ENCODE measurements at places on chromosomes 11 and 22.

DNA sequence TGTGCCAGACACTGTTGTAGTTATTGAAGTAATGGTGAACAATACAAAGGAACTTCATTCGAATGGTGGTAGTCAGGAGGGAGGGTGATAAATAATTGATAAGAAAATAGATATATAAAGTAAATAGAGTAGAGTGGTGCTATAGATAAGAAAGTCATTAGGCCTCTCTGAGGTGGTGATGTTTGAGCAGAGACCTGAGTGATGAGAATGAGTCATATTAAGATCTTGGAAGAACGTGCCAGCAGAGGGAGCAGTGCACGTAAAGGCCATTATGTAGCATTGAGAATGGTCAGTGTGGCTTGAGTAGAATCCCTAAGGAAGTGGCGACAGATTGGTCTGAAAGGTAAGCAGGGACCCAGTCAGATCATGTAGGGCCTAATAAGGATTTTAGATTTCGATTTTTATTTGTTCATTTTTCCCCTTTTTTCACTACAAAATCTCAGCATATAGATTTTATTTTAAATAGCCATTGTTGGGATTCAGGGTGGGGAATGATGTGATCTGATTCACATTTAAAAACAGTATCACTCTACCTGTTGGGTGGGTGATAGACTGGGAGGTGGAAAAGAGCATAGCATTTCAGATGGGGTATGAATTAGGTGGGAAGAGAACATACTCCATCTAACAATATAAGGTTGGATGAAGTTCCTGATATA lies 44.7 kb downstream of the CCDC90B start:
- peak; percentile 39 for DNase-seq

DNA sequence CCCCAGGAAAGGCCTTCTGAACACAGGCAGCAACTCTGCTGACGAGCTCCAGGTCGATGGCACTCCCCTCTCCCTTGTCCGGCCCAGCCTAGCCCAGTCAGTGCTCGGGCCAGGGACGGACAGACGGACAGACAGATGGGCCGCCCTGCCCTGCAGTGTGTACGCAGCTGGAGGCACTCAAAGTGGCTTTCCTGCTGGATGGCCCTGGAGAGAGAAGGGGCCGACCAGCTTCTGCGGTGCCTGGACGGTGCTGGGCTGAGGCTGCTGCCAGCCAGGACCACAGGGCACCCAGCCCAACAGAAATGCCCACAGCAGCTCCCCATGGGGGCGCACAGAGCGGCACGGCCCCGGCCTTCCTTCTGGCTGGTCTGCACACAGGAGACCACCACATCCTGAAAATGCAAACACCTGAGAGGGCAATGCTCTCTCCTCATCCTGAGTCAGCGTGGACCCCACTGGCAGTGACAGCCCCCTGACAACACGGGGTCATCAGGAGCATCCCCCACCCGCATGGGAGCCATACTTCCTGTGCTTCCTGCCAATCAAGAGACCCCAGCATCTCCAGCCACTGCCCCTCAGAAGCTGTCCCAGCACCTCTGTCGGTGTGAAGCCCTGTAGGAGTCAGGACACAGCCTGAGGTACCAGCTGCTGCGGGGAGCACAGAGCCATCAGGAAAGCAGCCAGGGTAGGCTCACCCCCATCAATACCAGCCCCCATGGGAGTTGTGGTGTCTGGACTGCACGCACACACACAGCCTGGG lies 692 bp upstream of the MOB2 start:
- no peak for DNase-seq

- DNase-seq: no peak
Measured at GRCh38 chr11:121246021-121246768, 46.4 kb upstream of the SC5D start.

DNA sequence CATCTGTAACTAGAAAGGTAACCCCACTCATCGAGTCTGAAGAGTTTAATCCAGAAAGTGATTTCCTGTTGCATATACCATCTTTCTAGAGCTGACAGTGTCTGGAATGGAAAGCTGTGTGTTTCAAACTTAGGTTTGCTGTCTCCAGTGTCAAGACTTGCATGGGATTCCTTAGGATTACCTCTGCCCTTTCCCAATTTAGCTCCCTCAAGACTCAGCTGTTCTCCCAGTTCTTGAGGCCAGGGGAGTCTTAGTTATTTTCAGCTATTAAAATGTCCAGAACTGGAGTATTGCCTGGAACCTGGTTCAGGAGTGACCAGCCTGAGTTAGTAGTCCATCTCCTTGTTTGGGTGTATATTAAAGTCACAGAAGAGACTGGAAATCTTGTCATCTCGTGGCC lies 25.0 kb upstream of the LDHA start:
- no peak for DNase-seq

DNA sequence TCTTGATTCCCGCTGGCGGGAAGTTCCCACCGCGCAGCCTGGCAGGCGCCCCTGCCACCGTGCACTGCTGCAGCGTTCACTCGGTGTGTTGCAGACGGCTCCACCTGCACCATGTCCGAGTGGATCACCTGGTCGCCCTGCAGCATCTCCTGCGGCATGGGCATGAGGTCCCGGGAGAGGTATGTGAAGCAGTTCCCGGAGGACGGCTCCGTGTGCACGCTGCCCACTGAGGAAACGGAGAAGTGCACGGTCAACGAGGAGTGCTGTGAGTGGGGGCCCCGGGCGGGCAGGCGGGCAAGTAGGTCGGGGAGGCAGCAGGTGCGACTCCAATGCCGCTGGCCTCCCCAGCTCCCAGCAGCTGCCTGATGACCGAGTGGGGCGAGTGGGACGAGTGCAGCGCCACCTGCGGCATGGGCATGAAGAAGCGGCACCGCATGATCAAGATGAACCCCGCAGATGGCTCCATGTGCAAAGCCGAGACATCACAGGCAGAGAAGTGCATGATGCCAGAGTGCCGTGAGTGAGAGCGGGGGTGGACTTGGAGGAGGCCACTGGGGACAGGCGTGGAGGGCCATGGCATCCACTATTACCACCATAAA lies 99.7 kb downstream of the RRAS2 start:
- DNase-seq: no peak

GRCh38 chr22:46240907-46241306 lies 9.2 kb downstream of the CDPF1 start:
- DNase-seq: no peak
